GM12892 (cell line): ENCODE measurements at places on chromosomes 5 and 9.

DNA sequence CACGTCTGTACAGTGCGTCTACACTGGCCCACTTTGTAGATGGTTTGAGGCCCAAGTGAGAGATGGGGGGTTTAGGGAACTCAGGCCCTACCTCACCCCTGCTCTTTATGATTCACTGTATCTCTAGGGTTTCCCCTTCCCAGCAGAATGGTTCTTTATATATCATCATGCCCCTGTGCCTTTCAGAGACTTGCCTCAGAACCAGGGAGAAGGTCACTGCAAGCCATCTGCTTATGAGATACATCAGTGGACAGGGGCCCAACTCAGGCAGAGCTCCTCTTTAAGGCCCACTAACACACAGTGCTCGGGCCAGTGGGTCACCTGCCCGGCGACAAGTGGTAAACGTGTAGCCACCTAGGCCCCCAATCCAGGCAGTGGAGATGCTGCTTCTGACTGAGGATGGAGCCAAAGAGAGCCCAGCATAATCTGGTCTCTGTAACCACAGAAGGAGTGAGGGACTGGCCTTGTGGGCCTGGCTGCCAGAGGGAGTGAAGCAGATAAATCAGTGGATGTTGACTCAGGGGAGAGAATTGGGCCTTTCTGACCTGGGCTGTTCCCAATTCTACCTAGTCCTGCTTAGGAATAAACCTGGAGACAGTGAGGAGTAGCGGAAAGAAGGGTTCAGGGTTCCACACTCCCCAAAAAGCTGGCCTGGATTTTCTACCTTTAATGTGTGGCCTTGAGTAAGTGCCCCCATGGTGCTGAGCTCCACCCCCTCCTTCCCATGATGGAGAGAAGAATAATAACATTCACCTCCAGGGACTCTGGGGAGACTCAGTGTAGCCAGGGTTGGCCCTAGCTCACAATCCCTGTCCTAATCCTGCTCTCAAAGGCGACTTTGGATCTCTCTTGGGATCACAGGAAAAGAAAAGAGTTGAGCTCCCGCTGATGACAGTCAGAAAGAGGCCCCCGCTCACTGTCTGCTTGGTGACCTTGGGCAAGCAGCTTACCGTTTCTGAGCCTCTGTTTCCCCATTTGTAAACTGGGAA, 2.8 kb upstream of the DUSP1 start:
- DNase-seq: no peak

DNA sequence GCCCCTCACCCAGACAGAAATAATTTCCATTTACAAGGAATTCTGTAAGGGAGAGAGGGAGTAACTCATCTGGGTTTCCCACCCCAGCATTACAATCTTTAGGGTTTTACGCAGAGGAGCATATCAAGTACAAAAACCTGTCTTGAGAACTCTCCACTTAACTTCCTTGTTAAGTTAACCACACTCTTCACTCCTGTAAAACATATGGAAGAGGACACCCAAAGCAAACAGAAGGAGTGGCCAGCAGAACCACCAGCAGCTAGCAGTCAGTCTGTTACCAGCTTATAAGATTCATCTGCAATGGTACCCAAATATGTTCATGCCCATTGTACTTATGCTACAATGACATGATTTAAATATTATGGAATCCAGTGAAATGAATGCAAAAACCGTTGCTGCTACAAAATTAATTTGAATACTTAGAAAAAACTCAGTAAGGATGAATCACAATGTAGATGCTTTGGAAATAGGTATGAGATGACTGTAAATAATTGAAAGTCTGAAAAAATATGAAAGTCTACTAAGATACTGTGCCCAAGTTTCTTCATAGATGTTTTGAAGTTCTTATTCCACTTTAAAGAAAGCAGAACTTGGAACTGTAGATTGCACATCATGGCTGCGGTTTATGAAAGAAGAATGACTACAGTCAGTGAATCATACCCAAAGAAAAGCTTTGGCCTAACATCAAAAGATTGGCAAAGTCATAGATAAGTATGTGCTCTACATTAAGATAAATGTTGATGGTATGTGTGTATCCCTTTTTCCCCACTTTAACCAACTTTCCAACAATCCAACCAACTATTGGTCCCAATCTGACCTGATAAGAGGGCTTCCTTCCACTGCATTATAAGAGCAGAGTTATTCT, 233.6 kb downstream of the ACTL7B start:
- DNase-seq: no peak

- DNase-seq: no peak
These were observed 36.8 kb downstream of the ELL2 start for GRCh38 chr5:95924720-95925377.

GRCh38 chr5:109388407-109388806, 21.4 kb downstream of the PJA2 start:
- no peak for DNase-seq

DNA sequence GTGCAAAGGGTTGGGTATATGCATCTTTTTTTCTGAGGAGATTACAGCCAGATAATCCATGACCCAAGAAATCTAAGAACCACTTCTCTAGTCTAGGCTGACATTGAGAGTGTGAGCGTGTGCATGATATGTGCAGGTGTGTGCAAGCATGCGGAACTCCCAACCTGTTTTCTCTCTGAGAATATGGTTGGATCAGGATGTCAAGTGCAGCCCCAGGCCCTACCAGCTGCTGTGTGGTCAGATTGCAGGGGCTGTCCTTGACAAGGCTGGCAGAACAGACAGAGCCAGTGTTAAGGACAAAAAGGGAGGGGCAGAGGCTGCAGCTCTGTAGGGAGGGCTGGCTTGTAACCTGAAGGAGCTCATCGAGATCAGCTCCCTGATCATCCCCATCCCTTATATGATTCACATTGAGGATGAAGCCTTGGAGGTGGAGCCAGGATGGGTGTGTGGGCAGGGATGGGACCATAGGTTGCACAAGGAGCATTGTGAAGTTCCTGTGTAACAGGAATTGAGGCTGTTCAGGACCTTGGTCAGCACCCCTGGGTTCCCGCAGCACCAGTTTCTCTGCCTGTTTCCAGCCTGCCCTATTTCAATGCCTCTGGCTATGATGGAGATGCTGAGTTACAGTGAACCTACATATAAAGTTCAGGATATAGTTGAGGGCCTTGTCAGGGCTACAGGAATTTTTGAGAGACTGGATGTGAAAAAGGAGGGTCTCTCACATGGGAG, 52.6 kb upstream of the ARAP3 start:
- no peak for DNase-seq
